ENCODE measurements at places on chromosomes 3 and 15. TPM values are rescaled to one million over a fixed set of nuclear protein-coding genes. Genes with fewer than 3 reads are reported as not detected.

SCN11A gene
- total RNA-seq: under 0.01 TPM

DNA sequence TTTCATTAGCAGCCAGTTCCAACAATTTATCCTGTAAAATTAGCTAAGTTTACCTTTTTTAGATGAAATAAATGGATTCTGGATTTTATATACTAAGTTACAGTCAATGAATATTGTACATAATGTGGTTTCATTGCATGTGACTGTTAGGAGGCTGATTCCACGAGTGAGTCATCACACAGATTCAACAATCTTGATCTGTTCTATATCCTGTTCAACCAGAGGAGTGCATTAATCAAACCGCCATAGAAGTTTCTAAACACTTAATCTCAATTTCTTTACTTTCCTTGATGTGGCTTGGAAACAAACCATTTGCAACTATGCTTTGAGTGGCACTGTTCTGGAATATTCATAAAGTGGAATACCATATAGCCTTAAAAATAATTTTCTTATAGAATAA lies 15.3 kb downstream of the DNAJC13 start:
- DNase-seq: peak; percentile 75

DNA sequence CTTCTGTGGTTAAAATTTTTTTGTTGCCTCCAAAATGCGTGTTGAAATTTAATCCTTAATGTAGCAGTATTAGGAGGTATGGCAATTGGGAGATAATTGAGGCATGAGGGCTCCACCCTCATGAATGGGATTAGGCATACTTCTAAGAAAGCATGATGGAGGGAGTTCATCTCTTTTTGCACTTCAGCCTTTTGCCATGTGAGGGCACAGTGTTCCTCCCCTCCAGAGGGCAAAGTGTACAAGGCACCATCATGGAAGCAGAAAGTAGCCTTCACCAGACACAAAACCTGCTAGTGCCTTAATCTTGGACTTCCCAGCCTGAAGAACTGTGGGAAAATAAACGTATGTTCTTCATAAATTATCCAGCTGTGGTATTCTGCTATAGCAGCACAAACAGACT lies 429.5 kb downstream of the ZIC1 start:
- no peak for DNase-seq

GRCh38 chr15:92121047-92121446 lies 267.5 kb downstream of the SLCO3A1 start:
- no peak for DNase-seq

DNA sequence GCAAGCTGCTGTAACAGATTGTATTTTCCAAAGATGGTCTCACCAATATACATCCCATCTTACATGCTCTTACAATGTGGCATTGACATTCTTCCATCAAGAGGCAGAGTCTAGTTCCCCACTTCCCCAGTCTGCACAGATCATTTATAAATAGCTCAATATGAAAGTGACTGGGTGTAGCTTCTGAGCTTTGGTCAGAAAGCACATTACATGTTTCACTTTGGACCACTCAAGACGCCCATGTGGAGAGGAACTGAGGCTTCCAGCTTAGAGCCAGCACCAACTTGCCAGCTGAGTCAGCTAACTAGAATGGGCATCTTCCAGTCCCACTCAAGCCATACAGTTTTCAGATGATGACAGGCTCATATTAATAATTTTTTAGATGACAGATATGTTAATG lies 45.5 kb downstream of the GREM1 start:
- no peak for DNase-seq

DNA sequence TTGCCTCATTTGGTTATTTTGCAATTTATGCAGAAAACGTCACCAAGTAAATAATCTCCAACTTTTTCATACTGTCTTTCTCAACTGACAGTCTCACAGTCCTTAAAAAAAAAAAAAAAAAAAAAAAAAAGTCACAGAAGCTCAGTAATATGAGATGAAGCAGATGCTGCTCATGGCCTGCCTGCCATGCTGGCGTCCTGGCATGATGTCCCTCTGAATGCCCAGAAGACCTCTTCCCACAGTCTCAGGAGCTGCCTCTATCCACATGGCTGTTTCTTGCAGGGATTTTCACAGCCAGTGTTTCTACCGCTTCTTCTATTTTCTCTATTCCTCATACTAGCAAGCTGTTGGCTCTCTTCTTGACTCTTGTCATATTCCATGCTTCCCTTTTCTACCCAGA lies 87.7 kb downstream of the TGFBR2 start:
- DNase-seq: no peak

DNA sequence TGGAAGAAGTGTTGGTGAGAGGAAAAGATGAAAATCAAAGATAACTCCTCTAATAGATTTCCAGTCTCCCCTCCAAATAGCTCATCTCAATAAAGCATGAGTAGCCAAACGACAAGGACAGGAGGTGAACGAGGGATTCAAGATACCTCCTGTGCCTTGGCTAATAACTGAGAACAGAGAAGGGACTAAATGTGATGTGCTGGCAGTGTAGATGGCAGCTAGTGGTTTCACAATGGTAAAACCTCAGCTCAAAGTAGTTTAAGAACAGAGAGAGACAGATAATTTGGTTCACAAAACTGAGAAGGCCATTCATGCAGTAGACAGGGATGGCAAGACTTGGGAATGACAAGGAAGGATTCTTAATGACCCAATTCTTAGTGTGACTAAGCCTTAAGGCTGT lies 292.6 kb downstream of the EFHB start:
- DNase-seq: no peak

Data from lung microvascular endothelial cell (primary cell).